Activated T-helper 1 cell treated with anti-CD3 and anti-CD28 coated beads, Interleukin-12 subunit alpha, Interleukin-12 subunit beta, Interleukin-2, Interleukin-4 antibody, amounts not matched to agents 30 ng/mL and 10 ng/mL and 1 ng/mL, durations not matched to agents 14 hours and 24 hours and 36 hours (primary cell): ENCODE measurements at places on chromosomes 1 and 21.

- H3K36me3 ChIP-seq: peaks cover 27% of the 10 kb centered on the region
- H3K4me3 ChIP-seq: no peak overlapping the region
- peaks cover 7% of the 10 kb centered on the region for H3K4me1 ChIP-seq
- H3K27me3 ChIP-seq: no peaks in the 10 kb centered on the region
- H3K27ac ChIP-seq: no peak overlapping the region
Observed at GRCh38 chr21:42379426-42380215, 13.3 kb upstream of the TFF1 start.

DNA sequence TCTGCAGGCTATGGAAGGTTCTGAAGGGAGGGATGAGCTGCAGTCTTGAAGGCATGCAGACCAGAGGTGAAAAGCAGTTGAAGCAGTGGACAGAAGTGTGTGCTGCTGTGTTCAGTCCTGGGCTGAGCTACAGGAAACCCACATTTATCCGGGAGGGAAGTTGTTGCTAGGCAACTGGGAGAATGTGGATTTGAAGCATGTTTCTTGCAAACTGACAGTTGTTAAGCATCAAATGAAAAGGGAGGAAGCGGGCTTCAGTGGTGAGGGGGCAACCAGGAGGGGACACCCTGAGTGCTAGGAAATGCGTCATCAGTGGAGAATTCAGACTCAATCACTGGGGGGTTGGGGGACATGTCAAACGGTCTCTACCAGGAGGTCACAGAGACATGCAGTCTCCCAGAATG, 28.7 kb downstream of the ABCA4 start:
- peaks cover 26% of the 10 kb centered on the region for H3K4me1 ChIP-seq
- H3K27me3 ChIP-seq: peaks cover 4% of the 10 kb centered on the region
- peak overlapping the region; percentile 19 for H3K4me3 ChIP-seq
- no peak for DNase-seq
- H3K36me3 ChIP-seq: no peaks in the 10 kb centered on the region
- peak overlapping the region; percentile 27 for H3K27ac ChIP-seq

- H3K36me3 ChIP-seq: no peaks in the 10 kb centered on the region
- no peak overlapping the region for H3K4me3 ChIP-seq
- H3K27ac ChIP-seq: no peak overlapping the region
- peaks cover 10% of the 10 kb centered on the region for H3K27me3 ChIP-seq
Observed at GRCh38 chr1:100795646-100795985, 76.1 kb downstream of the VCAM1 start.

DNA sequence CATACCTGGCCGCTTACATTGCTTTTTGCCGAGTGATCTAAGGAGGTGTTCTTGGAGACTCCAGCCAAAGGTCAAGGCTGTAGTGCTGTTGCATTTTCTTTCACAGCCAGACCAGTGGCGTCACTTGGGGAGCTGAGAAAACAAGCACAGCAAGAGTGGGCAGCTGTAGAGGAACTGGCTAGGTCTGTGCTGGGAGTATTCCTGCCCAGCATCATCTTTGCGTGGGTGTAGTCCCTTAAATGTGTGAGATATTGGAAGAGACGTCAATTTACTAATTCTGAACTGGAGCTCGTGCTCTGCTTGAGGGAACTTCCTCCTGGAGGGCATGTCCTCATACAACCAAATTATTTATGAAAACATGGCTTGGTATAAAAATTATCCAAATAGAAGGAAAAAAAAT, 10.2 kb downstream of the UBIAD1 start:
- no peak overlapping the region for H3K27ac ChIP-seq
- no peak for DNase-seq
- peaks cover 50% of the 10 kb centered on the region for H3K36me3 ChIP-seq
- H3K27me3 ChIP-seq: no peaks in the 10 kb centered on the region

GRCh38 chr1:81650776-81651175, 150.0 kb upstream of the ADGRL2 start:
- no peak overlapping the region for H3K27ac ChIP-seq
- H3K27me3 ChIP-seq: no peaks in the 10 kb centered on the region
- H3K36me3 ChIP-seq: no peaks in the 10 kb centered on the region

- DNase-seq: no peak
- no peaks in the 10 kb centered on the region for H3K36me3 ChIP-seq
- H3K4me3 ChIP-seq: no peak overlapping the region
- no peaks in the 10 kb centered on the region for H3K4me1 ChIP-seq
- no peak overlapping the region for H3K27ac ChIP-seq
Observed at GRCh38 chr1:231950331-231951128, 323.9 kb downstream of the DISC1 start.

DNA sequence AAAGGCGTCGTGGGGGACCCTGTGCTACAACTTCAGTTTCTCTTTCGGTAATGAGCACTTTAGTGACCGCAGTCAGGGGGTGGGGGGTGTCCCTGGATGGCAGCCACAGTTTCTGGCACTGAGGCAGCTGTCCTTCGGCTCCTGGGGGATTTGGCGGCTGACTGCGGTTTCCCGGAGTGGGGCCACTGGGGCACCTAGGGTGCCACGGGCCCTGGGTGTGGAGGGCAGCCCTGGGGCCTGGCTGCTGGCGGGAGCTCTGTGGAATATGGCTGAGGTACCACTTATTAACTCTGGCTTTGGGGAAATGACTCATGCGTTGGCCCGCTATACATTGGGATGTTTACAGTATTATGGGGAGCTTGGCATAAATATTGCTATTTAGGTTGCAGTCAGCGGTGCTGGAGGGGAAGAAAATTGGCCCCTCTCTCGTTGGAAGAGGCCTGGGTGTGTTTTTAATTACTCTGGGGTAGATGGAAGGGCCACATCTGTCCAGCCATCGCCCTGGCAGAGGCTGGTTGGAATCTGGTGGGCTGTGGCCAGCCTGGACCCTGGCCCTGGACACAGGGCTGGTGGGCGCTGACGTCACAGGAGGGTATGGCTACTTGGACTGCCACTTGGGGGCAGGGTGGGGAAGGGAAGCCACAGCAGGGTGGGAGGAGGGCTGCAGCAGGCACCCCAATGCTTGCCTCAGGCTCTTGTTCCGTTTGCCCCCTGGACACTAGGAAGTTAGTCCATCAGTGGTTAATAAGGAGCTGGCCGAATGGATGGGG, 2.0 kb downstream of the EPHB2 start:
- H3K4me1 ChIP-seq: no peaks in the 10 kb centered on the region
- no peaks in the 10 kb centered on the region for H3K36me3 ChIP-seq
- no peak for DNase-seq
- H3K27me3 ChIP-seq: peaks cover 53% of the 10 kb centered on the region

- DNase-seq: no peak
- no peaks in the 10 kb centered on the region for H3K4me1 ChIP-seq
- no peak overlapping the region for H3K27ac ChIP-seq
- no peak overlapping the region for H3K4me3 ChIP-seq
- peaks cover 7% of the 10 kb centered on the region for H3K27me3 ChIP-seq
- H3K36me3 ChIP-seq: no peaks in the 10 kb centered on the region
Observed at GRCh38 chr1:43305926-43306687, 5.3 kb downstream of the TIE1 start.

GRCh38 chr21:45479691-45480675, 62.3 kb downstream of the SLC19A1 start:
- H3K27ac ChIP-seq: peak overlapping the region; percentile 99
- no peaks in the 10 kb centered on the region for H3K27me3 ChIP-seq
- peak overlapping the region; percentile 56 for H3K4me3 ChIP-seq
- H3K36me3 ChIP-seq: peaks cover 4% of the 10 kb centered on the region

DNA sequence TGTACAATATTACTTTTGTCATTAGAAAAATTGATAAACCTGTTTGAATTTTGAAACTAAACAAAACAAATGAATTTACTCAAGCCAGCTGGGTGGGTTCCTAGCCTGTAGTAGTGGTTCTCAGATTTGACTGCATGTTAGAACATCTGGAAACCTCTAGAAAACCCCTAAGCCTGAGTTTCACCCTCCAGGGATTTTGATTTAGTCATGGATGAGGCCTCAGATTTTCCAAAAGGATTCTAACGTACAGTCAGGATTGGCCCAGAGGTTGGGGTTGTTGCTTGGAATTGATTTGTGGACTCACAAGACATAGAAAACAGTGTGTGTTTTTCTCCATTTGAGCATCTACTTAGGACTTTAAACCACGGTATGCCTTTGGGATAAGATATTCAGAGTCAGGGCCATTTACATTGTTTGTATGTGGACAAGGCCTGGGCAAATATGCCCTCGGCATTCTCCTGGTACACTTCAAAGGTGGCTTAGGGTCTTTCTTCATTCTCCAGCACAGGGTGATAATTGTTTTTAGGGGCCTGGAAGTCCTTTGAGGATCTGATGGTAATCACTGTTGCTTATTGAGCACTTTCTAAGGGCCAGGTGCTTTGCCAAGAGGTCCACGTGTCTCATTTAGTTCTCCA, 42.6 kb downstream of the ATP5PO start:
- no peak for DNase-seq
- no peak overlapping the region for H3K4me3 ChIP-seq
- peaks cover 5% of the 10 kb centered on the region for H3K27me3 ChIP-seq
- no peak overlapping the region for H3K27ac ChIP-seq
- no peaks in the 10 kb centered on the region for H3K4me1 ChIP-seq
- H3K36me3 ChIP-seq: no peaks in the 10 kb centered on the region

- H3K27ac ChIP-seq: no peak overlapping the region
- DNase-seq: no peak
- H3K36me3 ChIP-seq: no peaks in the 10 kb centered on the region
- H3K27me3 ChIP-seq: peaks cover 6% of the 10 kb centered on the region
Observed at GRCh38 chr1:10196976-10197375, 13.4 kb upstream of the KIF1B start.

GRCh38 chr1:199746666-199747384, 280.7 kb upstream of the NR5A2 start:
- peaks cover 2% of the 10 kb centered on the region for H3K27me3 ChIP-seq
- H3K4me1 ChIP-seq: no peaks in the 10 kb centered on the region
- no peak for DNase-seq
- no peak overlapping the region for H3K27ac ChIP-seq

GRCh38 chr1:210233495-210234328, 1.1 kb downstream of the SERTAD4 start:
- H3K36me3 ChIP-seq: peaks cover 2% of the 10 kb centered on the region
- DNase-seq: no peak
- H3K4me3 ChIP-seq: peak overlapping the region; percentile 45
- peaks cover 6% of the 10 kb centered on the region for H3K4me1 ChIP-seq
- H3K27ac ChIP-seq: no peak overlapping the region

GRCh38 chr1:4307911-4308545, 346.4 kb upstream of the AJAP1 start:
- H3K4me3 ChIP-seq: no peak overlapping the region
- H3K27me3 ChIP-seq: peaks cover 2% of the 10 kb centered on the region
- DNase-seq: no peak
- no peaks in the 10 kb centered on the region for H3K36me3 ChIP-seq
- no peak overlapping the region for H3K27ac ChIP-seq

GRCh38 chr1:65440915-65441314, 20.4 kb downstream of the LEPR start:
- H3K4me1 ChIP-seq: no peaks in the 10 kb centered on the region
- no peak overlapping the region for H3K4me3 ChIP-seq
- H3K36me3 ChIP-seq: peaks cover 3% of the 10 kb centered on the region
- DNase-seq: no peak

DNA sequence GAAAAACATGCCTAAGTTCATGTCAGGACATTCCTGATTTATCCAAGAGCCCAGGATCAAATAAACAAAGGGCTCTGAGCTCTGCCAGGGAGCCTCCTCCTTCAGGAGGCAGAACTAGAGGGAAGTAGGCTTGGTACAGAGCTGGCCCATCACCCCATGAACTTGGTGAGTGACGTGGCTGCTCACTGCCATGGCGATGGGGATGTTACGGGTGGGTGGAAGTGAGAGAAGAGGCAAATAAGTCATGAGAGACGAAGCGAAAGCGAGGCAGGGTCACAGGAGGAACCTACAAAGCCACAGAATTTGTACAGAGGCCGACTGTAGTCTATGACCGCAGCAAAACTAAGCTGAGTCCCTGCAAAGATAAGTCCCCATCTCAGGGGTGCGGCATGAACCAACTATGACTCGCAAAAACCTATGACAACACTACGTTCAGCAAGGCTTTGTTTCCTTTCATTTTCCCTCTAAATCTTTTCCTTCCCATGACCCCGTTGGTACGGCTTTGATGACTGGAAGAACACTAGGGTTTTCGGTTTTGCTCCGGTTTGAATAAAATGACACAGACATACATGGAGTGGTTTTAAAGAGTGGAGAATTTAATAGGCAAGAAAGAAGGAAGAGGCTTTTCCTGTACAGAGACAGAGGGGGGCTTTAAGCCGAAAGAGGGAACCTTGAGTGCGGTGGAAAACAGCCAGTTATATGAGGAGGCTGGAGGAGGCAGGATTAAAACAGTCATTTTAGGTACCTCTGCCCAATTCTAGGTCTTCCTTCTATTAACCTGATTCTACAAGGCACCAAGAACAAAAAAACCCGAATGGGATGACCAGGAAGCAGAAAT, 74.1 kb downstream of the CD46 start:
- DNase-seq: peak; percentile 86
- H3K27ac ChIP-seq: peak overlapping the region; percentile 98
- peaks cover 2% of the 10 kb centered on the region for H3K27me3 ChIP-seq
- peak overlapping the region; percentile 87 for H3K4me3 ChIP-seq

GRCh38 chr1:99643021-99643779, 2.7 kb upstream of the PALMD start:
- DNase-seq: no peak
- no peak overlapping the region for H3K27ac ChIP-seq
- H3K36me3 ChIP-seq: no peaks in the 10 kb centered on the region
- H3K4me1 ChIP-seq: no peaks in the 10 kb centered on the region
- H3K4me3 ChIP-seq: no peak overlapping the region

GRCh38 chr21:42047821-42048613, 23.1 kb upstream of the UMODL1 start:
- no peak overlapping the region for H3K27ac ChIP-seq
- no peak overlapping the region for H3K4me3 ChIP-seq
- H3K36me3 ChIP-seq: no peaks in the 10 kb centered on the region
- H3K4me1 ChIP-seq: no peaks in the 10 kb centered on the region
- peaks cover 5% of the 10 kb centered on the region for H3K27me3 ChIP-seq

GRCh38 chr1:213050745-213051126, 305 bp upstream of the RPS6KC1 start:
- no peak for DNase-seq
- peak overlapping the region; percentile 87 for H3K27ac ChIP-seq
- H3K27me3 ChIP-seq: peaks cover 9% of the 10 kb centered on the region
- peaks cover 37% of the 10 kb centered on the region for H3K4me1 ChIP-seq

GRCh38 chr1:174922121-174922520, 77.6 kb upstream of the CACYBP start:
- peaks cover 10% of the 10 kb centered on the region for H3K36me3 ChIP-seq
- H3K27ac ChIP-seq: no peak overlapping the region
- no peak for DNase-seq
- H3K4me1 ChIP-seq: no peaks in the 10 kb centered on the region
- H3K27me3 ChIP-seq: no peaks in the 10 kb centered on the region
- H3K4me3 ChIP-seq: no peak overlapping the region

DNA sequence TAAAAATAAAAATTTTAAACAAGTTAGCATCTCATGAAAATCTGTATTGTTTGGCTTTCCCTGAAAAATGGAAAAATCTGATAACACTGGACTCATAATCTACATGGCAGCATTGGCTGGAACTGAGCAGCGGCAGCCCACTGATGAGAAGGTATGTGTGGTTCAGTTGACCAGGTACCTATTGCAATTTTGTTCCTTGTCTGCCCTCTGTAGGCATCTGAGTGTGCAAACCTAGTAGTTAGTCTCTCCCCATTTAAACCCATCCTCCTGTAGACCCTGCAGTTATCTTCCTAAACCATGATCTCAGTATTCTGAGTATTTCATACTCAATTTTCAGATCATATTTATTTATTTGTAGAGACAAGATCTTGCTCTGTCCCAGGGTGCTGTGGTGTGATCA, 59.4 kb upstream of the SERBP1 start:
- H3K4me3 ChIP-seq: no peak overlapping the region
- no peak overlapping the region for H3K27ac ChIP-seq
- no peak for DNase-seq
- peaks cover 6% of the 10 kb centered on the region for H3K4me1 ChIP-seq
- H3K36me3 ChIP-seq: no peaks in the 10 kb centered on the region
